Naive thymus-derived CD4-positive, alpha-beta T cell (primary cell): ENCODE measurements at places on chromosomes 13 and 19.
A peak's percentile ranks its signal among the peaks of the same experiment; 100 is the strongest.

GRCh38 chr19:35154525-35155406, at the start of gene FXYD5:
TSS of gene FXYD5 (plus strand) at chr19:35154735. CDS start at chr19:35155551, 816 bp downstream.
- DNase-seq: peak; percentile 52

- no peak for DNase-seq
These were observed 252.6 kb downstream of the SLITRK5 start for GRCh38 chr13:87923753-87924152.

DNA sequence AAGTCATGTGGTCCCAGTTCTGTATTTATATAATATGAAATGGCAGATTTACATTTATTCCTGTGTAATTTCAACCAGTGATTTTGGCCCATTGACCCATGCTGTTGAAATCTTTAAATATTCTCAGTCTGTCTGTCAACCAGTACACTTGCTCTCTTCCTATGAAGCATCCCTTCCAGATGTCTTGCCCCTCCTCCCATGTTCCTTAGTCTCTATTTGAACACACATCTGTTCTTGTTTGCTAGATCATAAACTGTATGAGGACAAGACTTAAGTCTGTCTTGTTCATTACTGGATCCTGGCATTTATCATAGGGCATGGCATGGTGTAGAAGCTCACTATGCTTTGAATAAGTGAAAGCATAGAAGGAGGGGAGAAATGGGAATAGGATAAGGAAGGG, 34.9 kb downstream of the STARD13 start:
- no peak for DNase-seq

GRCh38 chr13:25867038-25867437, 184.8 kb downstream of the SHISA2 start:
- DNase-seq: no peak

GRCh38 chr13:96431044-96431581, 341.2 kb downstream of the HS6ST3 start:
- DNase-seq: no peak

GRCh38 chr19:32829345-32829896, 40.1 kb downstream of the SLC7A9 start:
- no peak for DNase-seq

DNA sequence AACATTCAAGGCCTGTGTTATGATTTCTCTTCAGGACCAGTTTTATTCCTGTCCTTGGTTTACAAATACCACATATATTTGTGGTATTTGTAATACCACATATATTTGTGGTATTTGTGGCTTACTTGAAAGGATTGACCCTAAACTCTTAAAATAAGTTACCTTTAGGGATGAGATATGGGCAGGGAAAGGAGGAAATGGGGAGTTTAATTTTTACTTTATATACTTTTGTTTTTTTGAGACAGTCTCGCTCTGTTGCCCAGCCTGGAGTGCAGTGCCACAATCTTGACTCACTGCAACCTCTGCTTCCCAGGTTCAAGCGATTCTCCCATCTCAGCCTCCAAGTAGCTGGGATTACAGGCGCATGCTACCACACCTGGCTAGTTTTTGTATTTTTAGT, 2.3 kb upstream of the TGDS start:
- DNase-seq: no peak

- DNase-seq: no peak
These were observed 1438.1 kb downstream of the UQCRFS1 start for GRCh38 chr19:27774827-27775226.

- DNase-seq: no peak
These were observed 1.8 kb upstream of the INSR start for GRCh38 chr19:7295912-7296536.

DNA sequence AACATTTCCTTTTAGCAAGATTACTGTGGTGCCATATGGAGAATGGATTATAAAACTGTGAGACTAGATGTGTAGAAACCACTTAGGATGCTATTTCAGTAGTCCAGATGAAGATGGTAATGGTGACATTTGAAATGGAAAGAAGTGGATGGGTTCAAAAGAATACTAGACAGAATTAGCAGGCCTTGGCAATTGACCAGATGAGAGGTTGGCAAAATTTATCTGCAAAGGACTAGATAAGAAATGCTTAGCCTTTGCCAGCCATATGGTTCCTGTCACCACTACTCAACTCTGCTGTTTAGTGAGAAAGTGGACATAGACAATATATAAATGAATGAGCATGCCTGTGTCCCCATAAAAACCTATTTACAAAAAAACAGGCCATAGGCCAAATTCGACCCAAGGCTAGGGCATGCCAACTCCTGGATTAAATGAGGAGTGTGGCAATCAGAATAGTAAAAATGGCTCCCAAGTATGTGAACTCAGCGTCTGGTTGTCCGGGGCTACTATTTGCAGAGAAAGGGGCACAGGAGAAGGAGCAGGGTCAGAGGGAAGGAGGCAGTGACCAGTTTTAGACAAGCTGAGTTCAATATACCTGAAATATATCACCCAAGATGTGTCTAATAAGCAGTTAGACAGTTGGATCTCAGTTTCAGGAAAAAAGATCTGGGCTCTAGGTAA, 98.4 kb downstream of the ENOX1 start:
- no peak for DNase-seq

- no peak for DNase-seq
These were observed 359.8 kb upstream of the HTR2A start for GRCh38 chr13:47256618-47257017.

DNA sequence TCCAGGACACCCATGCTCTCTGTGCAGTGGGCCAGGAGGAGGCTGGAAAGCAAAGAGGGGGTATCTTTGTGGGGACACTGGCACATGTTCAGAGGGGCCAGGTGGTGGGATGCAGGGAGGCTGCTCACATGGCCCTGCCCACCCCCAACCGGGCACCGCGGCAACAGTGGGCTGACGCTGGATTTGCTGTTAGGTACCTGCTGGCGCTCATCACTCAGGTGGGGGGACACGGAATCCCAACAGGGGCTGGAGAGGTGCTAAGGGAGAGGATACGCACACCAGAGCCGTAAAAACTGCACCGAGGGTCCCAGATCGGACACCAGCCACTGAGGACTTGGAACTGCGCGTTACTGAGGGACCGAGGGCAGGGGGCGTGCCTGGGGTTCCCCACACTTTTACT, 19.2 kb downstream of the AKAP8L start:
- no peak for DNase-seq

DNA sequence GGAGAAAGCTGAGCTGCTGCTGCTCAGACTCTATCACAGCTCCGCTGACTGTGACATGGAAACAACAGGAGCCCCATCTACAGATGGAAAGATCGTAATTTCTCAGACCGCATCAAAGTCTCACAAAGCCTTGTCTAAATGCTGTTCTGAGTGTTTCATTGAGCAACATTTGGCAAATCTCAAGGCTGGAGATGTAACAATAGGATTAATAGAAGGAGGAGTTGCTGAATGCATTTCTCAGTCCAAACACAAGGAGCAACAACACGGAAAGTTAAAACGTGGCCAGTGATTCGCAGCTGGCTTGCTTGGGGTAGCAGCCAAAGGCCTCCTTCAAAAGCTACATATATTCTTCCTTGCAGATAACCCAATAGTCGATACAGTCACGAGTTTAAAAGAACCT, 55.7 kb downstream of the MRPL57 start:
- DNase-seq: no peak

DNA sequence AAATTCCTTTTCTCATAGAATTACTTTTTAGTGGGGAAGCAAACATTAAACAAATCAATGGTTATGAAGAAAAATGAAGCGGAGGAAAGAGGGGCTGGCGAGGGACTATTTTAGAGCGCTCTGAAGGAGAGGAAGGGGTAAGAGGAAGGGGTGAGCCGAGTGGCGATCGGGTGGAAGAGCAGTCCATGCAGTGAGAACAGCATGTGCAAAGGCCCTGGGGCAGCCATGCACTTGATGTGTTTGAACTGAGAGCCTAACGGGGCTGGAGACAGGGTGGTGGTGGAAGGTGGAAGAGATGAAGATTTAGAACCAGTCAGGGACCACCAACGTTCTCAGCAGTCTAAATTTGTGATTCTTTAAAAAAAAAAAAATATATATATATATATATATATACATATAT, 14.4 kb upstream of the NOP53 start:
- DNase-seq: no peak

DNA sequence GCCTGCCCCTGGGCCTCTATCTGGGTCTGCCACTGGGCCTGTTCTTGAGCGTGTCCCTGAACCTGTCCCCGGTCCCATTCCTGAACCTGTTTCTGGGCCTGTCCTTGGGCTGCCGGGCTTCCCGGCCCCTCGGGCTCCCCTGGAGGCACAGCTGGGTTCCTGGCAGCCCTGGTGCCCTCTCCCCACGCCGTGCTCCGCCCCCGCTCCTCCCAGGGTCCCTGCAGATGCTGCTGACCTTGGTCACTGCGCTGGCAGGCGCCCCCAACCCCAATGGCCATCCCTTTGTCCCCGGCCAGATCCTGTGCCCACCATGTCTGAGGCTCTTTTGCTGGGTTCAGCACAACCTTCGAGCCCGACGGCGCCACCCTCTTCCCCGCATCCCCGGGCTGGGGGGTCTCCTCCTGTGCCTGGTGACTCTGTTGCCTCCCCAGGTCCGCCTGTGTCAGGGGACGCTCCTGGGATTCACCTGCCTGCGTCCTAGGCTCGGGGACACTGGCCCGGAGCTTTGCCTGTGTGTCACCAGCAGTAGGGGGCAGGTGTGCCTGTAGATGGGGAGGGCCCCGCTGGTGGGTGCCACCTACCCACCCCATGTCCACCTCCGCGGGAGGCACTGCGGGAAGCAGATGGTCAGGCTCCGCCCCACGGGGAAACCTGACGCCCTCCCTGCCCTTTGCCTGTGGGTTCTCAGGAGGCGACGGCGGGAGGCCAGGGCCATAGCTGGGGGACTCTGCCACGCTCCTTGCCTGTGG, 41.0 kb upstream of the GRTP1 start:
- DNase-seq: no peak

DNA sequence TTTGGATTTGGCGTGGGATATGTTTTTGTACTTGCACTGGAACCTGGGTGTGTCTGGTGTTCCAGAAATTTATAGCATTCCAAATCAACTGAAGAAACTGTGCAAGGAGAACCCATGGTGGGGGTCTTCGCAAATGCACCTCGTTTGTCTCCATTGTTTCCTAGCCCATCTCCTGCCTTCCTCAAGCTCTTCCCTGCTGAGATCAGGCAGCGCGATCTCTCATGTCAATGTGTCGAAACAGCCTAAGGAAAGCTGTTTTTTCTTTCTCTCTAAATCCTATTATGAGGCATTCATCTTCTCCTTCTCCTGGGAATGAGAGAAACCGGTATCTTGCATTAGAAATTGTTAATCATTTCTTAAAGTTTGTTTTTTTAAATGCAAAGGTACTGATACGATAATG, 131.0 kb downstream of the KLF5 start:
- no peak for DNase-seq

- no peak for DNase-seq
These were observed 1.1 kb downstream of the SHANK1 start for GRCh38 chr19:50718255-50719118.

- peak; percentile 21 for DNase-seq
These were observed 10.4 kb downstream of the LMNB2 start for GRCh38 chr19:2446381-2446780.

GRCh38 chr19:40147693-40148347, 43.4 kb upstream of the MAP3K10 start:
- DNase-seq: no peak

DNA sequence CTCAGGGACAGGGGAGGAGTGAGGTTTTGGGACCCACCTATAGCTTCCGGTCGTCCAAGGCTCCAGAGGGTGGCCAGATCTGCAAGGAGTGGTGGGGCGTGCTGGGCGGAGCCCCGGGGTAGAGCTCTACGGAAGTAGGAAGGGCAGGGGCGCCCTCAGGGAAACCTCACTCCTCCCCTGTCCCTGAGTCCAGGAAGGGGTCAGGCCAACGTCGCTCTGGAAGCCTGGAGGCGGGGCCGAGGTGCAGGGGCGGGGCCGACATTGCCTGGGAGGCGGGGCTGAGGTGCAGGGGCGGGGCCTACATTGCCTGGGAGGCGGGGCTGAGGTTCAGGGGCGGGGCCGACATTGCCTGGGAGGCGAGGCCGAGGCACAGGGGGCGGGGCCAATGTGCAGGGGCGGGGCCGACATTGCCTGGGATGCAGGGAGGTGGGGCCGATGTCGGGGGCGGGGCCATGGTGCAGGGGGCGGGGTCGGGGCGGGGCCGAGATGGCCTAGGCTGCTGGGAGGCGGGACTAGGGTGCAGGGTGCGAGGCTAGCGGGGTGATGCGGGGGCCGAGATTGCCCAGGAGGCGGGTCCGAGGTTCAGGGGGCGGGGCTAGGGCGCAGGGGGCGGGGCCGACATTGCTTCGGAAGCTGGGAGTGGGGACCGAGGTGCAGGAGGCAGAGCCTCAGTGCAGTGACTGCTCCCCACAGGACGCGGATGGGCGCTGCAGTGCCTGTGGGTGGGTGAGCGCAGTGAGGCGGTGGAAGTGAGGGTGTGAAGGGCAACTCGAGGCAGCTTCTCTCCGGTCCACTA, 4.9 kb upstream of the PALM start:
- DNase-seq: peak; percentile 47

GRCh38 chr19:38838986-38839761, 7.6 kb upstream of the ECH1 start:
- no peak for DNase-seq

- no peak for DNase-seq
These were observed 19.9 kb downstream of the AKT2 start for GRCh38 chr19:40265055-40265762.

- no peak for DNase-seq
These were observed 313.5 kb downstream of the SLC7A1 start for GRCh38 chr13:29281932-29282495.

DNA sequence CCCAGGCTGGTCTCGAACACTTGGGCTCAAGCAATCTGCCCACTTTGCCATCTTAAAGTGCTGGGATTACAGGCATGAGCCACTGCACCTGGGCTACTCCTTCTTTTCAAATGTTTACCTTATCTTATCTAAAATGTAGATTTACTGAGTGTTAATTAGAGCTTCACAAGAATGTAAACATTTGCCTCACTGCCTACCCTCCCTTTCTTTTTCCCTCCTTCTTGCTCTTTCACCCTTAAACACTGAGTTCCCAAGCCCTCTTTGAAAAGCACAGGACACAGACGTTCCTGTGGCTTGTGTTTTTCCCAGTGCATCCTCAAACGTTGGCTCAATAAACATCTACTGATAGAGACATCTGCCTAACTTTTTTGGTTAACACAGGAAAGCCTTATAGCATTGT, 32.7 kb upstream of the CYSLTR2 start:
- no peak for DNase-seq

- DNase-seq: no peak
These were observed 8.5 kb upstream of the XPO4 start for GRCh38 chr13:20911037-20911436.

DNA sequence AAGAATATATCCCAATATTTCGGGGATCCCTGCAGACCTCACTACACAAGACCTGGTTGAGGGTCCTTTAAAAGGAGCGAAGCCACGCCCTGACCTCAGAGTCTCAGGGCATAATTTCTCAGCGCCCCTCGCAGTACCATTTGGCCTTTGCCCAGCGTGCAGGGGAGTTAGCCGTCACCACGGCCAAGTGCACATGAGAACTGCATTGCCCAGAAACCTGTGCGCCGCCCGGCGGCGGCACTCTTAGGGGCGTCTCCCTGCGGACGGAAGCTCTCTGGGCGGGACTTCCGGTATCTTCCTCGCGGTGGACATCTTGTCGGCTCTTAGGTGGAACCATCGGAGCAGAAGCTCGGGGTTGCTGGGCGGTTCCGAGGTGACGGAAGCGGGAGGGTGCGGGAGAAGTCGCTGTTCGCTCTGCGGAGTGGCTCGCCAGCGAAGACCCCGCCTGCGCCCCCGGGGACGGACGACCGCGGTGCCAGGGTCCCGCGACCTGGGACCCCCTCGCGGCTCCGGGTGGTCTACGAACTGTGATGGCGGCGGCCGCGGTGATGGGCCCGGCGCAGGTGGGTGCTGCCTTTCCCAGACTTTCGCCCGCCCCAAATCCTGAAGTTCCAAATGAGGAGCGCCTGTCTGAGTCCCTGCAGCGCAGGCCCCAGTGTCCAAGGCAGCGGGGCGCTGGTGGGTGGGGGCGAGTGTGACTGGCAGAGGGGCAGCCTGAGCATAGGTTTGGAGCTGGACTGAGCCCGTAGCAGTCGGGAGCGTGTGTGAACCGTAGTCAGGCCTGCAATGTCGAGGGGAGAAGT, at the start of gene ZNF134:
TSS of gene ZNF134 (plus strand) at position 302 of the 803 bp plus-strand sequence. CDS start 5,227 bp downstream, outside the sequence.
- DNase-seq: peak; percentile 74
